ENCODE measurements at places on chromosomes 13 and 19. TPM values are rescaled to one million over a fixed set of nuclear protein-coding genes. Genes with fewer than 3 reads are reported as not detected.

The UBE2L5 gene
- total RNA-seq = not detected

GRCh38 chr13:72537395-72537780 is 190.0 kb downstream of the MZT1 start:
- DNase-seq = no peak

The GRK1 gene
- 0.13 TPM for total RNA-seq

- peak; percentile 71 for DNase-seq
These were observed 3.7 kb downstream of the PRKACA start for GRCh38 chr19:14113762-14114414.

The SPACA4 gene
- not detected for total RNA-seq

The FFAR2 gene
- total RNA-seq = 0.11 TPM

The NCAN gene
- total RNA-seq = not detected

DNA sequence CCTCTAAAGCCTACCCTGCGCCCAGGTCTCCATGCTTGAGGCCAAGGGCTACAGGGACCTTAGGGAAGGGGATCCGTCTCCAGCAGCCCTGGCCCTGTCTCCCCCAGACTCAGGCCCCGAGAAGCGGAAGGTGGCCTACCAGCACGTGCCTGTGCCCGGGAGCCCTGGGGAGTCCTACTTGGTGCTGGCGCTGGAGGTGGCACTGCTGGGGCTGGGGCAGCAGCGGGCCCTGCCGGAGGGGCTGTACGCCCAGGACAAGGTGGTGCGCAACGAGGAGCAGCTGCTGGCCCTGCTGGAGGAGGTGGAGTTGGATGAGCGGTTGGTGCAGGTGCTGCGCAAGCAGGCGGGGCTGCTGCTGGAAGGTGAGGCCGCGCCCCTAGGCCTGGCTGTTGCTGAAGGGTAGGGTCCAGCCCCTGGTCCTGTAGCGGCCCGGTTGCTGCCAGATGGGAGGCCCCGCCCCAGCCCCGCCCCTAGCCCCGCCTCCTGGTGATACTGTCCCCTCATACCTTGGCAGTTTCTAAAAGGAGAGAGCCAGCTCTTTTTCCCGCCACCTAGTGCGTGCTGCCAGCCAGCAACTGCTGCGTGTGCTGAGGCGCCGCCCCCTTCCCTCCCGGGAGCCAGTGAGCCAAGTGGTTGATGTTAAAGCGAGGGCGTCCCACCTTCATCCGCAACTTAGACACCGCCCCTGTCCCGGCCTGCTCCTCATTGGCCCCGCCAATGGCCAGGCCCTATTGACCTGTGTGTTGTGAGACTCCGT is 22.6 kb downstream of the ZSWIM4 start:
- DNase-seq = no peak

DNA sequence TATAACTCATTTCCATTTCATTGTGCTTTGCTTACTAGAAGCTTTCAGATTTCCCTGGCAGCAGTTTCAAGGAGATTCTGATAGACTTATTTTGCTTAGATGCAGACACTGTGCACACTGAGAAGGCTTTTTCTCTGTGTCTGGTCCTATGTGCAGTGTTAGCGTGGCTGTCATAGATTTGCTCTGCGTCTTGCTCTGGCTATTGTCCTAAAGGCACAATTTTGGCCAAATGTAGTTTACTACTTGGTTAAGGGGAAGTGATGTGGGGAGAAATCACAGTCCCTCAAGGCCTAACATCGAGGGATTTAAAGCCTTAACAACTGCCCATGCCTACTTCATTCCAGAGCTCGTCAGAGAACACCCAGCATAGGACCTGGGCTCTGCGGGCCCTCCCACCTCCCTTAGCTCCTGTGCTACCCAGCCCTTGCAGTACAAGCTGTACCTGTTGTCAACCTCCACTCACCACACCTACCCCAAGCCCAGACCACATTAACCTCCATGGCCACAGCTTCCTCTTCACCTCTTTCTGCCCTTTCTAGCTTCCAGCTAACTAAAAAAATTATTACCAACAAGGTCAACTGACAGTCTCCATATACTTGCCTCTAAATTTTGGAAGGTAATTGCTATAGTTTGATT is 38.9 kb upstream of the KATNAL1 start:
- DNase-seq = no peak

GRCh38 chr19:33673996-33674625 is 52.4 kb downstream of the CHST8 start:
- DNase-seq = no peak

- DNase-seq = peak; percentile 83
These were observed 7.3 kb downstream of the RPS16 start for GRCh38 chr19:39428283-39429112.

All from Right ventricle myocardium superior (tissue), 1 donor.